ENCODE measurements at places on chromosomes 16 and 17.

- DNase-seq = peak; percentile 32
Observed at GRCh38 chr17:59154292-59154720, 680 bp downstream of the SKA2 start.

DNA sequence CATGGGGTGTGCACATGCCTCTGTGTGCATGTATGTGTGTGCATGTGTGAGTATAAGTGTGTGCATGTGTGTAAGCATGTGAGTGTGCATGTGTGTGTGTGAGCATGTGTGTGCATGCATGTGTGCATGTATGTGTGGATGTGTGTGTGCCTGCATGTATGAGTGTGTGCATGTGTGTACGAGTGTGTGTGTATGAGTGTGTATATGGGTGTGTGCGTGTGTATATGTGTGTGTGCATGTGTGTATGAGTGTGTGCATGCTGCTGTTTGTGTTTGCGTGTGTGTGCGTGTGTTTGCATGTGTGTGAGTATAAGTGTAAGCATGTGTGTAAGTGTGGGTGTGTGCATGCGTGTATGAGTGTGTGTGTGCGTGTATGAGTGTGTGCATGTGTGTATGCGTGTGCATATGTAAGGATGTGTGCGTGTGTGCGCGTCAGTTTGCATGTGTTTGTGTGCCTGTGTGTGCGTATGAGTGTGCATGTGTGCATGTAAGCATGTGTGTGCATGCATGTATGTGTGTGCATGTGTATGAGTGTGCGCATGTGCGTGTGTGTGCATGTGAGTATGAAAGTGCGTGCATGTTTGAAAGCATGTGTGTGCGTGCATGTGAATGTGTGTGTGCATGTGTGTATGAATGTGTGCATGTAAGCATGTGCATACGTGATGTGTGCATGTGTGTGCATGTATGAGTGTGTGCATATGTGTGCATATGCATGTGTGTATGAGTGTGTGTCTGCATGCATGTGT is 8.6 kb downstream of the TPSD1 start:
- no peak for DNase-seq

- DNase-seq = no peak
Observed at GRCh38 chr17:62693616-62694409, 66.3 kb downstream of the MRC2 start.

GRCh38 chr17:39365872-39366271 is 35.6 kb downstream of the FBXL20 start:
- no peak for DNase-seq

- DNase-seq = no peak
Observed at GRCh38 chr17:69326377-69327059, 415 bp downstream of the ABCA5 start.

Measured in stimulated activated CD8-positive, alpha-beta memory T cell treated with anti-CD3 and anti-CD28 coated beads, Interleukin-7, amount 100 ng/mL, for 48 hours (primary cell).